HCT116 (cell line): ENCODE measurements at places on chromosomes 2 and 18.

GRCh38 chr2:31269087-31269486 is 35.1 kb downstream of the EHD3 start:
- DNase-seq: no peak

DNA sequence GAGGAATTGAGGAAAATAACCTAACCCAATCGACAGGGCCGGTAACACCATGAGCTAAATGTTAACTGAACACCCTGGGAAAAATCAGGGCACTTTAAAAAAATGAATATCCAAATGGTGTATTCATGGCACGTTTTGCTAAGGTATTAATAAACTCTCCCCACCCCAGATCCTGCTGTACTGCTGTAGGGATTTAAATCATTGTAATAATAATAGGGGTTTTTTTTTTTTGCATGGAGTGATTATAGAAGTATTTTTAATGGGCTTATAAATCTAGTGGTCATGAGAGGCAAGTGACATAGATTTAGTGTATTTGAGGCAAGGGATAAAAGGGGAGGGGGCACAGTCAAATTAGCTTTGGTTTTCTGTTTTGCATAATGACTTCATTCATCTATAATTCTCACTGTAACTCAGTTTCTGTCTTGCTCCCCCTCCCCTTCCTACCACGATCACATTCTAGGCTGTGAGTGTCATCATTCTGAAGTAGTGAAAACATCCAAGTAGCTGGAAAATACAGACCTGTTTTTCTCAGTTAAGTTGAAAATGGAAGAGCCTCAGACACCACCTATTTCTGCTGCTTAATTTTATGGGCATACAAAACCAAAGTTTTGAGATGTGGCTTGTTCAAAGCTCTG is 18.2 kb upstream of the MGAT5 start:
- no peak for DNase-seq

DNA sequence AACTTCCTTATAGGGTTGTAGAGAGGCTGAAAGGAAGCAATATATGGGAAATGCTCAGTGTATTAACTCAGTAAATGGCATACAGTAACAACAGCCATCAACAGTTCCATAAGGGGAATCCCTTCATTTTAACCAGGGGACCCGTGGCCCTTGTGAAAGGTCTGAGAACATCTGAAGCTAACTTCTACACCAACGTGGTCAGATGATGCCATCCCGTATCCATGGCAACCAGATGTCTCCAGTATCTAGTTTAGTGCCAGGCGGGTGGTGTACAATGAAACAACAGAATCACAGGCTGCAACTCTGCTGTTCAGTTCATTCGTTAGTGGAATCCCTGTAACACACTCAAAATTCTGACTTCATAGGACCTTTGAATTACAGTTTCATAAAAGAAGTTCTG is 162.3 kb downstream of the TGIF1 start:
- DNase-seq: no peak

DNA sequence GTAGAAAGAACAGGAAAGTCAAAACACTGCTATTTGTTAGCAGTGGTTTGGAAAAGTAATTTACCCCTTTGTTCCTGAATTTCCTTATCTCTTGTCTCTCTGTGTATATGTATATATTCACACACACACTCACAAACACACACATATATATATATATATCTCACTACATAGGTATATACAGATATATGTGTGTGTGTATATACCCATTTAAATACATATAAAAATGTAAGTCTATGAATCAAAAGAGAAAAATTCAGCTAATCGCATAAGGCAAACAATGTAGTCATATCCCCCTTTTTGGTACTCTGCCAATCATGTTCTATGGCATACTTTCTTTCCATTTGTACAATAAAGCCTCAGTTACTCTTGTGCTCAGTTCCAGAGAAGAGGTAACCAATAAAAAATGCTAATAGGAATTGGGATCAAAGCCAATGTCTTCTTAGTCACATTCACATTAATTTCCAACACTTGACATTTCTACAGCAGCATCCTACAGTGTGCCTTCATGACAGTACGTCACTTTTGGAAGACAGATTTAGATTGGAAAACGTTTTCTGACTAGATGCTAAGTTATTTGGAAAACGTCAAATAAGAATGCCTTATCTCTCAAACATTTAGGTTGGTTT is 94.6 kb downstream of the MC4R start:
- no peak for DNase-seq

DNA sequence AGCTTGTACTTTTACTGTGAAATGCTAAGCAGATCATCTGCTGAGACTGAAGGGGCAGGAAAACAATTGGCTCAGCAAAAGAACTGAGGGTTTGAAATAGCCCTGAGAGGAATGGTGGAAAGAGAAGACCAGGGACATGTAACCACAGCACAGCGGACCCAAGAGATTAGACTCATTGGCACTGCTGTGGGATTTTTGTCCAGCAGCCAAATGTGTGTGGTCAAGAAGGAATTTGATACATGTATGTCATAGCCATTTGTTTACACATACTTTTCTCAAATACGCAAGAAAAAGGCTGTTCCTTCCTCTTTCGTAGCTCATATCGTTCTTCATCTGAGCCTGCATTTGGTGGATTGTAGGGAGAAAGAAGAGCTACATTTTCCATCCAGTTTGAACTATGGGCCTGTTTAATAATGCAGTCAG is 73.8 kb downstream of the TRABD2A start:
- peak; percentile 6 for DNase-seq

DNA sequence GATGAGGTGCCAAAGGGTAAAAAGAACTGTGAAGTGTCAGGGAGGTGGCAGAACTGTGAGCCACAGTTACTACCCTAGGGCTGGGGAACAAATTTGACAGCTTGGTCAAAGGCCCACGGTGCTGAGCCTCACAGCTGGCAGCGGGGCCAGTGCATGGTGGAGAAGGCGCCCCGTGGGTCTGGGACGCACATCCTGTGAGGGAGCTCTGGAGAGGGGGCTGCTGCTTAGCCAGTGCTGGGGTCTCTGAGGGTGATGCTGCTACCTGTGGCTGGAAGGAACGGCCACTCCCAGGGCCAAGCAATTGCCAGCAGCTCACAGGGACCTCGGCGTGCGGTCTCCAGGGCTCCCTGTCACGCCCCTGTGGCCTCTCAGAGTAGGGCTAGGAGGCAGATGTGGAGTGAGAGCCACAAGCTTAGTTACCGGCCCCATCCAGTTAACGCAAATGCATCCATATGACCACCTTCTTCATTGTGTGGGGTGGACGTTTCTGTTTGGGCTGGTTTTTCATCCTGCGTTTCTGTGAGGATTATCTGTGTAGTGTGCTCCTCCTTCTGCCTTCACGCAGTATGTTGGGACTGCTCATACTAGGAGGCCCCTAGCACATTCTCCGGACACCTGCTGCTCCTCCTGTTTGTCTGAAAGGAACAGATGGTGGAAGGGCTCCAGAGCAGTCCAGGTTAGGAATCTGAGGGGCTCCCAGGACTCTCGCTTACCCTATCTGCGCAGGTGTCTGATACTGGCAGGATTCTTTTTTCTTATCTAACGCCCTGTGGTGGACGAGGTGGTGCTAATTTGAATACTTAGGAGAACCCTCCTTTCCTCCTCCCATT is 26.0 kb downstream of the STK25 start:
- no peak for DNase-seq

- no peak for DNase-seq
These were observed 101.2 kb upstream of the FSHR start for GRCh38 chr2:49255409-49255971.

DNA sequence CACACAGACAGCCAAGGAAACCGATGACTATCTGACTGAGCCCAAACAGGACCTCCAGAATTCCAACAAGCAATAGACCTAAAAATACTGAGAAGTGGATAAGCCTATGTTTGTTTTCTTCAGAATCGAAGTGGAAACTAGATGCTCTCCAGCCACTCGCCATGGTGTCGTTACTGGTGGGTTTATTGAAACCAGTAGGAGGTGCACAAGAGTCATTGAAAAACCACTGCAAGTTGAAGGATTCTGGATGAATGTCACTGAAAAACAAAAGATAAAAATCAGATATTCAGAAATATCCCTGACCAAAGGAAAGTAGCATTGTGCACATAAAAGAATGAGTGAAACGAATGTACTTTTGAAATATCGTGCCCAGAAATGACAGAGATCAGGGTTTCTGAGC is 15.3 kb downstream of the TM4SF20 start:
- DNase-seq: no peak

DNA sequence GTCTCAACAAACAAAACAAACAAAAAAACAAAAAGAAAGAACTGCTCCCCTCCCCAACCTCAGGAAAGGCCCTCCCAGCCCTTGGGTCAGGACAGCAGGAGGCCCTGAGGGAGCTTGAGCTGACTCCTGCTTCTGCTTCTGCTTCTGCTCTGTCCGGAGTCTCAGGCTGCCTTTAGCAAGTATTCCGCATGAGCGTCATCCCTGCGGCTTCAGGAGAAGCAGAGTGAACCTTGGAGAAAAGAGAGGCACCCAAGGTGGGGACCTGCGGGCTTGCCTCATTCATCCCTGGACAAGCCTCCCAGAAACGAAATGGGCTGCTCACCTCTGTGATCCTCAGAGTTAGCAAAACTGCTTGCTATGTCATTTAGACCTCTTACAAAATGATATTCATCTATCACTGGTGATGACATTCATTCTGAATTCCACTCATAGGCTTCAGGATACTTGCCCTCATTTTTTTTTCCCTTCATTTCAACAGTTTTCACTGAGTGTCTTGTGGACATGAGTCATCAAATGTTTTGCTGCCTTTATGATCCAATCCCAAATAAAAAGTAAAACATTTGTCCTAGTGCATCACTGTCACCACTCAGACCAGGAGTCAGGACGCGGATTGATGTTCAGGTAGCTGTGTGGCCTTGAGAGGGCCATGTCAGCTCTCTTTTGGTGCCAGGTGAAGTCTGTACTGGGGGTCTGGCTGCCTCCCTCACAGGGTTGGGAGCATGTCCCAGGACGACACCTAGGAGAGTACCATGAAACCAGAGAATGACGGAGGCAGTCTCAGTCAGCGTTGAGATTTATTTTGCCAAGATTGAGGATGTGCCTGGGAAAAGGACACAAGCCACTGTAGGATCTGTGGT is 51.7 kb downstream of the IMPA2 start:
- no peak for DNase-seq

DNA sequence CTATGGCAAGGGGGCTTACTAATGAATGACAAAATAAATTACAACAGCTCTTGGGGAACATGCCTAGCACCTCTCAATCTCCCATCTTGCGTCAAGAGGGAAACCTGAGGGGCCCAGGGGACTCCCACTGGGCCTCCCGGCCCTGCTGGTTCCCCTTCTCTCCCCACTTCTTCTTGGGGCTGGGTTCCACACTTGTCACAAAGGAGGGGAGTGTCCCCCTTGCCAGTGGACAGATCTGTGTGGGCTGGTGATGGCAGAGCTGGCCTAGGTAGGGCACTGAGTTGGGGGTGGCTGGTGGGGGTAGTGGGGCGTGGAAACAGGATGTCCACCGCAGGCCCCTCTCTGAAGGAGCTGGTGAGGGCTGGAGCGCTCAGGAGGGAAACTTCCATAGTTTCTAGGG is 184.0 kb upstream of the HAAO start:
- no peak for DNase-seq

- no peak for DNase-seq
These were observed 290.6 kb downstream of the ZNF521 start for GRCh38 chr18:25061395-25061794.

- peak; percentile 56 for DNase-seq
These were observed 220.1 kb downstream of the HAUS1 start for GRCh38 chr18:46324087-46324955.

- DNase-seq: no peak
These were observed 223.2 kb upstream of the PXDN start for GRCh38 chr2:1967242-1968208.

GRCh38 chr2:45992741-45993475 is 304.3 kb upstream of the EPAS1 start:
- DNase-seq: no peak

GRCh38 chr2:50395605-50396297 is 636.2 kb downstream of the NRXN1 start:
- no peak for DNase-seq

GRCh38 chr2:190469771-190470170 is 61.6 kb downstream of the MFSD6 start:
- peak; percentile 56 for DNase-seq

GRCh38 chr18:8480506-8481328 is 128.5 kb upstream of the RAB12 start:
- DNase-seq: peak; percentile 24

DNA sequence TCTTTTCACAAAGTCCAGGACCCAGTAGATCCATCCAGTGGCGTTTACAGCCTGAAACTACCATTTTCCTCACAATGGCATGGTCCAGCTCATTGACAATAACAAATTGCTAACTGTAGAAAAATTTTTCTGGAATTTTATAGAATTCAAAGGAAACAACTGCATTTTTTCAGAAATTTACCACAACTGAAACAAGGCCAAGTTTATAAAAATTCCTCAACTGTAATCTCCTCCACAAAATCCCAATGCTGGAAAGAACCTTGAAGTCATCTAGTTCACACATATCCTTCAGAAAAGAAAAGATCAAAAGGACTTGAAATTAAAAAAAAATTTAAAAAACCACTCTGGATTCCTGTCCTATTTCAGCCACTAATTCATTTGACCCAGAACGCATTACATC is 226.0 kb upstream of the CTAGE1 start:
- no peak for DNase-seq

- no peak for DNase-seq
These were observed 52.0 kb downstream of the FBXO36 start for GRCh38 chr2:229974266-229974665.

DNA sequence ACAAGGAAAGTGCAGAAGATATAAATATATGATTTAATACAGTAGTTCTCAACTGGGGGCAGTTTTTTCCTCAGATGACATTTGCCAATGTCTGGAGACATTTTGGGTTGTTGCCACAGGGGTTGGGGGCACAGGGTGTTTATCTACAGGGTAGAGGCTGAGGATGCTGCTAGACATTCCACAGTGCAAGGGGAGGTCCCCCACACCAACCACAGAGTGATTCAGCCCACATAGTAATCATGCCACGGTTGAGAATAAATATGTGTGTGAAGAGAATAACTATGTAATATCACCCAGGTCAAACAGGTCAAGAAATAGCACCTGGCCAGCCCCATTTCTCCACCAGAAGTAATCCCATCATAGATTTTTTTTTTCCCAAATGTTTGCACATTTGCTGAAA is 17.9 kb downstream of the DYSF start:
- DNase-seq: no peak

DNA sequence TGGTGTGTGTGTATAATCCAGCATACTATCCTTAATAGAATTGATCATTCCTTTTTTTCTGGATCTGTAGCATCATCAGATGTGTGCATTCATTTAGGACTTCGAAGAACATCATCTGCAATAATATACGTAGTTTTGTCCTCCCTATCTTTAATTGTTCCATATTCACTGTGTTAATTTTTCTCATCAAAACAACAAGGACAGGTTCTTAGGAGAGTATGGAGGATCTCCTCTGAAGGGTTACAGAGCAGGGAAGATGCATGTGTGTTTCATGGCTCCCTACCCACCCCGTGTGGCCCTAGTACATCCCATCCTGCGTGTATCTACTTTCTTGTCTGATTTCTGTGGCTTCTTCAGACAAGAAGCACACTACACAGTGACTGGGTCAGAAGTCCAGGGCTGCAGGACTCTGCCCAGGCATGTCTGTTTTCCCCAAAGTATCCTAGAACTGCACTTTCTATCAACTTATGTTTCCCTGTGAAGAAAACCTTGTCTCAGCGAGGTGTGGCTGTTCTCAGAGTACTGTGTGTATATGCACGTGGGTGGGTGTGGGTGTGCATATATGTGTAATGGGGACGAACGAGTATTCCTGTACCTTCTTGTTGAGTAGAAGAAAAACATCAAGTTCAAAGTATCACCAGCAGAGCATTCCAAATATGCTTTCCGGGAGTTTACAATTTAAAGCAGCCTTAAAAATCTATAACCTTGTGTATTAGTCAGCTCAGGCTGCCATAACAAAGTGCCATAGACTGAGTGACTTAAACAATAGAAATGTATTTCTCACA is 220.4 kb upstream of the FOSL2 start:
- no peak for DNase-seq

GRCh38 chr2:233676046-233676445 is 4.3 kb downstream of the UGT1A9 start:
- DNase-seq: no peak
